ENCODE measurements at places on chromosomes 2 and 18. TPM values are rescaled to one million over a fixed set of nuclear protein-coding genes. Genes with fewer than 3 reads are reported as not detected.

The CDH7 gene
- not detected for polyA plus RNA-seq

The ABCA12 gene
- not detected for polyA plus RNA-seq

The UNC50 gene
- 73.4 TPM for polyA plus RNA-seq

GRCh38 chr2:86623494-86624266, at the start of gene RNF103:
Gene RNF103, minus strand, starts transcription at chr2:86623865. Its CDS starts 979 bp downstream, at chr2:86622886.
- peak; percentile 91 for DNase-seq

DNA sequence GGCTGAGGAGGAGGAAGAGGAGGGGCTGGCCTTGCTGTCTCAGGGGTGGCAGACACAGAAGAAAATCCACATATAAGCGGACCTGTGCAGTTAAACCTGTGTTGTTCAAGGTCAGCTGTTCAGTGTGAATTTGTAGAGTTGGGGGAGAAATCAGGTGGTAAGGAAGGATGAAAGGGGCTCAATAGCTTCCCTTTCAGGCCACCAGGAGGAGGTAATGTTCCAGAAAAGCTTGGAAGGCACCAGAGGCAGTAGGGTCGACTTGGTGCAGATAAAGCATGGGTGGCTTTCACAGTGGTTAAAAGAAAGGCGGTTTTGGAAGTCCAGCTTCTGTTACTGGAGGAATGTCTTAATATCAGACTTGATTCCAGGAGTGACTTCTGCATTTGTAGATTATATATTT, 167.4 kb downstream of the THSD7B start:
- DNase-seq: no peak

- no peak for DNase-seq
Observed at GRCh38 chr2:8257502-8257901, 424.4 kb upstream of the ID2 start.

Measured in immature natural killer cell (primary cell).